ENCODE measurements at places on chromosomes 7 and 10.

DNA sequence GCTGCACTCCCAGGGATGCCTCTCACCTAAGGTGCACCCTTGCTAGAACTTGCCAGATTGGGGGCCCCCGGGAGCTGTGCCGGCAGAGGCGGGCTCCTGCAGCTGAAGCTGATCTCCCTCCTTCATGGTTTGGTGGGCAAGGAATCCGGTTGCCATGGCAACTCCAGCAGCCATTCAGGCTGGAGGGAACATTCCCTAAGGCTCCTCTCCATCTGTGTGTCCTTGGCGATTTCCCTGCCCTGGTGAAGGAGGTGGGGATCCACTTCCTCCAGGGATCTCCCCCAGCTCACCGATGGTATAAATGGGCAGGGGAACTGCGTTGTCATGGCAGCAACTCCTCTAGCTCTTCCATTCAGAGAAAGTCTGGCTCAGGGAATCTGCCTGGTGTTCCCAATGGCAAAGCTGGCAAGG, 49.6 kb upstream of the GPR158 start:
- no peak for DNase-seq

- DNase-seq: no peak
Observed at GRCh38 chr10:25304606-25305005, 129.8 kb downstream of the GPR158 start.

GRCh38 chr10:69641261-69641980, 11.4 kb downstream of the FAM241B start:
- no peak for DNase-seq

- DNase-seq: no peak
Observed at GRCh38 chr7:34567906-34568305, 90.1 kb upstream of the NPSR1 start.

GRCh38 chr10:97363071-97363470, 28.5 kb upstream of the FRAT2 start:
- DNase-seq: no peak

DNA sequence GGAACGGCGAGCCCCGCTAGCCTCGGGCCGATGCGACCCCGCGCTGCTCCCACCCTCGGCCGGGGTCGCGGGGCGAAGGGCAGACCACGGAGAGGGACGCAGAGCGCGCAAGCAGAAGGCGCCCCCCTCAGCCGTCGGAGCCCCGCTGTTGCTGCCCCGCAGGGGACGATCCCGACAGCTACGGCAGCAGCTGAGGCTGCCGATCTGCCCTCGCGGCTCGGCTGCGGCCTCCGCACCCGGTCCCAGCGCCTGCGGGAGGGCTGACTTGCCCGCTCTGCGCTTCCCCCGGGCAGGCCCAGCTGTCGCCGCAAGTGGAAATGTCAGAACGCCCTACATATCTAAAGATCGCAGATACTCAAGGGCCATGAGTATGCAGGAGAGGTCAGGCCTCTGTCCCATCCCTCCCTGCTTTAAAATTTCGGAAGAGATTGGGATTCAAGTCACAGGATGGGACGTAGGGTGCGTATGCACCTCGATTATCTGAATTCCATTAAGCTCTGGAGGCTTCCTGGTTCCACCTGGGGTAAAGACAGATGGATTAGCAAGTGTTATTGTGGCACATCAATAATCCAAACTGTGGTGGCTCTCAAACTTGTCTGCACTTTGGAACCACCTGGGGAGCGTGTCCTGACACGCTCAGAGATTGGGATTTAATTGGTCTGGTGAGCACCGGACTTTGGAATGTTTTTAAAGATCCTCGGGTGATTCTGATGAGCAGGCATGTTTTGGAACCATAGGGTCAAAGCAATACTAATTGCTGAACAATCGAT, at the start of gene CRPPA:
TSS of gene CRPPA (minus strand) at position 206 of the 770 bp plus-strand sequence. CDS start 216 bp downstream, outside the sequence.
- peak; percentile 30 for DNase-seq
